ENCODE measurements at places on chromosomes 3 and 15.

DNA sequence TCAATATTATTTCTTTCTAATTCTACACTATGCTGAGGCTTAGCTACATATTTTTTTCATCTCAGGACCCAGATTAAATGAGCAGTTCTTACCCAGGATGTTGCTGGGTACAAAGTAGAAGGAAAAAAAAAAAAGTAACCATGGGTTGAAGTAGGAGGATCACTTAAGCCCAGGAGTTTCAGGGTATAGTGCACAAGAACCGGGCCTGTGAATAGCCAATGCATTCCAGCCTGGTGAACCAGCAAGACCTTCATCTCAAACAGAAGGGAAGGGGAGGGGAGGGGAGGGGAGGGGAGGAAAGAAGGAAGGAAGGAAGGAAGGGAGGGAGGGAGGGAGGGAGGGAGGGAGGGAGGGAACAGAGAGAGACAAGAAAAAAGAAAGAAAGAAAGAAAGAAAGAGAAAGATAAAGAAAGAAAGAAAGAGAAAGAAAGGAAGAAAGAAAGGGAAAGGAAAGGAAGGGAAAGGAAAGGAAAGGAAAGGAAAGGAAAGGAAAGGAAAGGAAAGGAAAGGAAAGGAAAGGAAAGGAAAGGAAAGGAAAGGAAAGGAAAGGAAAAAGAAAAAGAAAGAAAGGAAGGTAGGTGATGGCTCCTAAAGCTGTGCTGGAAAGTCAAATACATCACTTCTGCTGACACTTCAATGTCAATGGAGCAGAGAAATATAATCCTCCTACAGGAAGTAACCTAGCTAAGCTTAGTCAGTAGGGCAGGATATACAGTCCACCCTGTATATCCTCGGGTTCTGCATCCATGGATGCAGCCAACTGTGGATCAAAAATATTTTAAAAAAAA lies 206.8 kb upstream of the TGFBR2 start:
- peak; percentile 47 for DNase-seq

- DNase-seq = peak; percentile 75
Measured at GRCh38 chr15:98154863-98155262, 194.4 kb downstream of the ARRDC4 start.

DNA sequence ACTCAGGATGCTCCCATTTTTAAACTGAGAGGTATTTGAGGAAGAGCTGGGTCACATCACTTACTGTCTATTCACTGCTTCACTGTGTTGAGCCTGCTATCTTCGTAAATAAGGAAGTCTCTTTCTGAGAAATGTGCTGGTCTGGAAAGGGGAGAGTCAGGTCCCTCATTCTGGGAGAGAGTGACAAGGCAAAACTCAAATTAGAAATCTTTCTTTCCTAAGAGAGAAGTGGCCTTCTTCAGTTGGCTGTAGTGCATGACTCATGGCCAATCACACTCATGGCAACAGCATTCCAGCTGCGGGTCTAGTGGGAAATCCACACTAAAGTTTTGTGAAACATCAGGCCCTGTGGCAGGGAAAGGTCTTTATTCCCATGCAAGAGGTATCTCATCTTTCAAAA lies 11.5 kb upstream of the TIMP4 start:
- peak; percentile 73 for DNase-seq

GRCh38 chr15:88497109-88497765 lies 29.7 kb downstream of the MRPS11 start:
- DNase-seq = no peak

GRCh38 chr3:184642631-184643285 lies 69.1 kb downstream of the MAGEF1 start:
- no peak for DNase-seq

DNA sequence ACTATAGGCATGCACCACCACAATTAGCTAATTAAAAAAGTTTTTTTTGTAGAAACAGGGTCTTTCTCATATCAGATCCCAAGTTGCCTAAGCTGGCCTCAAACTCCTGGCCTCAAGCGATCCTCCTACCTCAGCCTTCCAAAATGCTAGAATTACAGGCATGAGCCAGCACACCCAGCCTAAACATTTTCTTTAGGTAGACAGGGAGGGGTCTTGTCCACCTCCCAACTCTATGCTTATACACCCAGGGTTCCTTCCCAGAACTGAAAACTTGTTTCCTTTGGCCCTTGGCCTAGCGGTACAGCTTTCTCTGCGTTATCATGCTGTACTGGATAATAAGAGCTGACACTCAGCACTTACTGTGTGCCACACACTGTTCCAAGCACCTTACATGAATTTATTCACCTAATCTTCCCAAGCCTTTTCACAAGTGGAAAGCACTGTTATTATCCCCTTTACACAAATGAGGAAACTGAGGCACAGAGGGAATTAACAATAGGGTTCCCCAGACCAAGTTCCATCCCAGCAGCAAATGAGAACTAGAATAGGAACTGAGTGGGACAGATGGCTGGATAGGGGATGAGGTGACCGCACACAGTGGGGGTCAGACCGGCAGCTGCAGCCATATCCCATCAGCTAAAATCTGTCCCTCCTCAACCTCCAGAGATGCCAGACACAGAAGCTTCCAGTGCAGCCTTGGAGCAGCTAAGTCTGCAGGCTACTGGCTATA lies 150.8 kb downstream of the MEGF11 start:
- no peak for DNase-seq

Data from choroid plexus epithelial cell (primary cell).